ENCODE measurements at places on chromosomes 4 and X. TPM values are rescaled to one million over a fixed set of nuclear protein-coding genes. Genes with fewer than 3 reads are reported as not detected.

USP53 gene
- total RNA-seq = 13.8 TPM

DNA sequence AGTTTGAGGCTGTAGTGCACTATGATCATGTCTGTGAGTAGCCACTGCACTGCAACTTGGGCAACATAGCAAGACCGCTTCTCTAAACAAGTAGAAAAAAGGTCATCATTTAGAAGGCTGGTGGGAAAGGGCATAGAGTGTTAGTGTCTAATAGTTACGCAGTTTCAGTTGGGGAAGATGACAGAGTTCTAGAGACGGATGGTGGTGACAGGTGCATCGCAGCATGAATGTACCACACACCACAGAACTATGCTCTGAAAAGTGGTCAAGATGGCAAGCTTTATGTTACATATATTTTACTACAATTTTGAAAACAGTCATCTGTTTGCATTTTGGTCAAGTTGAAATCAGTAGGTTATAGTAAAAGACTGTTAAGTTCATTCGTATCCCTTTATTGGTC lies 23.7 kb upstream of the CLDN34 start:
- H3K36me3 ChIP-seq = no peaks in the 10 kb centered on the region
- no peak for DNase-seq
- no peak overlapping the region for H3K4me3 ChIP-seq
- H3K27ac ChIP-seq = no peak overlapping the region

PRDM5 gene
- 11.1 TPM for total RNA-seq

DOK7 gene
- 0.05 TPM for total RNA-seq

GRCh38 chrX:38807873-38808272 lies 6.6 kb downstream of the MID1IP1 start:
- peaks cover 29% of the 10 kb centered on the region for H3K4me1 ChIP-seq
- H3K27ac ChIP-seq = 0 out of 2 replicates have a peak overlapping the region, but pooled peaks have one; percentile 24
- no peak for DNase-seq
- no peaks in the 10 kb centered on the region for H3K27me3 ChIP-seq
- peaks cover 25% of the 10 kb centered on the region for H3K36me3 ChIP-seq

GRCh38 chr4:41687971-41688370 lies 60.6 kb downstream of the PHOX2B start:
- H3K4me1 ChIP-seq = no peaks in the 10 kb centered on the region
- H3K27ac ChIP-seq = no peak overlapping the region
- H3K27me3 ChIP-seq = no peaks in the 10 kb centered on the region
- no peak for DNase-seq

JCHAIN gene
- not detected for total RNA-seq

SPRY1 gene
- 0.06 TPM for total RNA-seq

STS gene
- total RNA-seq = 2.4 TPM

GRCh38 chr4:173909294-173909693 lies 374.2 kb downstream of the FBXO8 start:
- DNase-seq = no peak
- H3K27me3 ChIP-seq = no peaks in the 10 kb centered on the region
- no peaks in the 10 kb centered on the region for H3K4me1 ChIP-seq
- no peak overlapping the region for H3K27ac ChIP-seq
- H3K36me3 ChIP-seq = no peaks in the 10 kb centered on the region

DNA sequence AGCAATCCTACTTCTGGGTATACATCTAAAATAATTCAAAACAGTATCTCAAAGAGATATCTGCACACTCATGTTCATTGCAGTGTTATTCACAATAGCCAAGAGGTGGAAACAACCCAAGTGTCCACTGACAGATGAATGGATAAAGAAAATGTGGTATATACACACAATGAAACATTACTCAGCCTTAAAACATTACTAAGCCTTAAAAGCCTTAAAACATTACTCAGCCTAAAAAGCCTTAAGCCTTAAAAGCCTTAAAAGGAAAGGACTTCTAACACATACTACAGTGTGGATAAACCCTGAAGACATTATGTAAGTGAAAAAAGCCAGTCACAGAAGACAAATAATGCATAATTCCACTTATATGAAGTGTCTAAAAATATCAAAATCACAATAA lies 40.3 kb upstream of the TFDP3 start:
- no peaks in the 10 kb centered on the region for H3K36me3 ChIP-seq
- H3K27ac ChIP-seq = peak overlapping the region; percentile 41
- no peaks in the 10 kb centered on the region for H3K27me3 ChIP-seq
- no peak for DNase-seq
- H3K4me1 ChIP-seq = peaks cover 36% of the 10 kb centered on the region
- no peak overlapping the region for H3K4me3 ChIP-seq

TEX13D gene
- total RNA-seq = not detected

ALG13 gene
- 27.8 TPM for total RNA-seq

GRCh38 chrX:150569155-150569477 lies 695 bp downstream of the MTM1 start:
- H3K27ac ChIP-seq = peak overlapping the region; percentile 38
- peak overlapping the region; percentile 89 for H3K4me3 ChIP-seq

PABPC5 gene
- 0.61 TPM for total RNA-seq

GRCh38 chr4:106583567-106583966 lies 215.0 kb upstream of the GIMD1 start:
- H3K27ac ChIP-seq = peak overlapping the region; percentile 92
- no peaks in the 10 kb centered on the region for H3K27me3 ChIP-seq
- H3K36me3 ChIP-seq = no peaks in the 10 kb centered on the region
- no peak overlapping the region for H3K4me3 ChIP-seq
- DNase-seq = no peak

GAGE12J gene
- total RNA-seq = not detected

ETFDH gene
- 17.6 TPM for total RNA-seq

DNA sequence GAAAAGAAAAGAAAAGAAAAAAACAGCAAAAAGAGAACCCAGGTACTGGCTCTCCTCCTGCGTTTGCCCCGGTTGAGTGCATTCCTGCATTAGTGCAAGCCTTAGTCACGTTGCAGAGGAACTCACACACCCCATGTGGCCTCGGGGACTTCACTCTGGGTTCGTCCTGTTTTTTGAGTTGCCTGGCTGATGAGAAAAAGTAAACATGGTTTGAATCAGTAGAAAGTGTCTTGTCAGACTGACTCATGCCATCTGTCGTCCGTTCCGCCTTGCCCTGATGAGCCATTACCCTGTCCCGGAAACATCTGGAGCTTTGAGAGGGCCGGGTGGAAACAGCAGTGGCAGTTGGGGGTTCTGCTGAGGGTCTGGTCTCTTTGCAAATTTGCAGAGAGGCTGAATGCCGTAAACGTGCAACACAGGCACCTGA lies 16.3 kb downstream of the CD99 start:
- no peak overlapping the region for H3K4me3 ChIP-seq
- H3K4me1 ChIP-seq = peaks cover 42% of the 10 kb centered on the region
- peak overlapping the region; percentile 64 for H3K27ac ChIP-seq
- DNase-seq = peak; percentile 89
- H3K27me3 ChIP-seq = no peaks in the 10 kb centered on the region

TLR2 gene
- total RNA-seq = not detected

- H3K4me3 ChIP-seq = no peak overlapping the region
- no peaks in the 10 kb centered on the region for H3K36me3 ChIP-seq
- no peaks in the 10 kb centered on the region for H3K4me1 ChIP-seq
- no peaks in the 10 kb centered on the region for H3K27me3 ChIP-seq
- no peak for DNase-seq
Measured at GRCh38 chr4:17721496-17722355, 59.7 kb downstream of the FAM184B start.

BEX4 gene
- total RNA-seq = 0.74 TPM

FRAS1 gene
- total RNA-seq = 0.19 TPM

ITIH6 gene
- total RNA-seq = not detected

DNA sequence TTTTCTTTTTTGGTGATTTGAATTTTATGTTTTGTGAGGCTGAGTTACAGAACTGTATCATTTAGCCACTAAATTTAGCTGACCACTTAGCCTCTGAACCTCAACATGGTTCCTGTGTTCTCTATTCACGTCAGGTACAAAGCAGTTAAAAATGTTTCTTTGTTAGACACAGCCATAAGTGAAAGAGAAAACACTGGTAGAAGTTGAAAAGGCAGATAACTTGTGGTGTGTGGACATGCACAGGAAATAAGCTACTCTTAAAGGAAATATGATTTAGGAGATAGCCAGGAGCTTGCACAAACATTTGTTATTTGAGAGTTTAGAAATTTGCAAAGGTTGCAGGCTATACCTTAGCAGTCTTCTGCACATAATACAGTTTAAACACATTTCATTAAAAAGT lies 171.0 kb upstream of the RPS6KA3 start:
- DNase-seq = no peak
- H3K27me3 ChIP-seq = no peaks in the 10 kb centered on the region
- no peaks in the 10 kb centered on the region for H3K36me3 ChIP-seq
- H3K27ac ChIP-seq = no peak overlapping the region
- no peak overlapping the region for H3K4me3 ChIP-seq

STARD8 gene
- 2.4 TPM for total RNA-seq

DNA sequence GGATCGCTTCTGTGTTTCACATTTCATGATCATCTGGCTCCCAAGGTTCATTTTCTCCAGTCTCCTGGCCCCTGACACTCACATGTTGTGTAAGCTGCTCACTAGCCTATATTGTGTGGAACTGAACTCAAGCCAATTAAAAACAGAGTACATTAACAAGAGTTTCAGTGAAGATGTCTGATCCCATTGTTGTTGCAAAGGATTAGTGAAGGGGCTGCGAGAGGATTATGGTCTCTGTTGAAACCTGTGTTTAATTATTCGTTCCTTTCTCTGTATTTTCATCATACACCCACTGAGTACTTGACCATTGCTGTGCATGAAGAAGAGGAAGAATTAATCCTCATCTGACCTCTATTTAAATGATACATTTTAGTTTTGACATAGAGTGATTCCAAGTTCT lies 54.7 kb downstream of the AFF2 start:
- H3K27me3 ChIP-seq = no peaks in the 10 kb centered on the region
- DNase-seq = no peak
- no peaks in the 10 kb centered on the region for H3K36me3 ChIP-seq
- H3K27ac ChIP-seq = no peak overlapping the region
- H3K4me3 ChIP-seq = no peak overlapping the region

DNA sequence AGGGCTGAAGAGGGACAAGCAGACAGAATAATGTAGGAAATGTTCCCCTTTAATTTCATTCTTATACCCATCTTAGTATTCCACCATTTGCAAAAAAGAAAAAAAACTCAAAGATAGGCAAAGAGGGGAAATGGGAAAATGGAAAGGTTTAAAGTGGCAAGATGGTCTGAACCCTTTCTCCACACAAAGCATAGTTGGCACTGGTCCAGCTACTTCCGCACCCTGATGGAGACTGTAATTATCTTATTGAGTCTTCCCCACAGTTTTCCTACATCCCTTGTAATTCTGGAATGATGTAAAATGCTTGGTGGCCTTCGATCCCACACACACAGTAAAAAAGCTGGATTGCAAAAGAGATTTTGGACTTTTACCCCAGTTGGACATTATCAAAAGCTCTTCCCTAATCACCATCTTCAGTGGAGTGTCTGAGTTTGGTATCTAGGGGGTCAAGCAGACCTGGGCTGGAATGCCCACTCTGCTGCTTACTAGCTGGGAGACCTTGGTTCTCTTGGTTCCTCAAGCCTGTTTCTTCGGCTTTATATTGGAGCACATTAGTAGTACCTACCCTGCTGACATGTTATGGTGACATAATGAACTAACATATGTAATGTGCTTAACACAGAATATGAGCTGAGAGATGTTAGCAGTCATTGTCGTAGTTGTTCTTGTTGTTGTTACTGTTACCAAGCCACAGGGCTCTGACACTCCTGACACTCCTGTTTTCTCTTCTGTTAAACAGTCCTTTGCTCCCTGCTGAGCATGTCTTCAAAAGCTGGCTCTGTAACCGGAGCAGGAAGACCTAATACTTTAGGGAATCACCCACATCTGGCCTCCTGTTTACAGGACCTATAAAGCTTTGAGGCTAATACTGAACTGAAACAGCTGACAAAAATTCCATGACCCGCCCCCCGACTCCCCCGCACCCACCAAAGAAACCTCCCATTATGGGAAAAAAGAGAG lies 4.7 kb downstream of the SRPX2 start:
- H3K27ac ChIP-seq = peak overlapping the region; percentile 57
- H3K4me3 ChIP-seq = no peak overlapping the region
- no peaks in the 10 kb centered on the region for H3K27me3 ChIP-seq
- DNase-seq = no peak
- peaks cover 37% of the 10 kb centered on the region for H3K4me1 ChIP-seq

DNA sequence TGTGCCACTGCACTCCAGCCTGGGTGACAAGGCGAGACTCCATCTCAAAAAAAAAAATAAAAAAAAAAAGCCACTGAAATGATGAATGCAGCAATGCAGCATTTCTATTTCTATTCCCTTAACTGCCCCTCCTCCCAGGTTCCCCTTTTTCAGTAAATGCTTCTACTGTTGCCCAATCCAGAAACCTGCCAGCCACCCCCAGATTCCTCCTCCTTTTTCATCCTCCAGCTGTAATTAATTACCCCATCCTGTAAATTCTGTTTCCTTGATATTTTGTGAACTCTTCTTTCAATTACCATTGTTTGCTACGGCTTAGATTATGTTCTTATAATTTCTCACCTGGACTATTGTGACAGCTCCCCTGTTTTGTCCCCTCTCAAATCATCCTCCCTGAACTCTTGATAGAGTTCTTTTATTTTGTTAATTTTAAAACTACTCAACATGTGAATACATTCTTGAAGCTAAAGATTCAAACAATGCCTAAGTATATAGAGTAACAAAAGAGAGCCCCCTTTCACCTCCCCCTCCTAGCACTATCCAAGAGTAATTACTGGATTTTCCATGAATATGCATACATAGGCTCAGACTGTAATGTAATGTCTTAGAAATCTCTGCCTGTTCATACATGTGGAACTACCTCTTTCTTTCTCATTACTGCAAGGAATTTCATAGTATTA lies 140.6 kb upstream of the GPC4 start:
- H3K27ac ChIP-seq = no peak overlapping the region
- H3K36me3 ChIP-seq = no peaks in the 10 kb centered on the region
- H3K27me3 ChIP-seq = no peaks in the 10 kb centered on the region
- peaks cover 5% of the 10 kb centered on the region for H3K4me1 ChIP-seq
- no peak overlapping the region for H3K4me3 ChIP-seq

MED12 gene
- total RNA-seq = not detected

EMD gene
- 42.3 TPM for total RNA-seq

- no peaks in the 10 kb centered on the region for H3K36me3 ChIP-seq
- H3K4me1 ChIP-seq = no peaks in the 10 kb centered on the region
- H3K27ac ChIP-seq = no peak overlapping the region
- H3K27me3 ChIP-seq = no peaks in the 10 kb centered on the region
Measured at GRCh38 chr4:148955564-148956297, 513.5 kb upstream of the NR3C2 start.

HS6ST2 gene
- total RNA-seq = not detected

GRCh38 chrX:29617276-29617675 lies 598.1 kb upstream of the MAGEB2 start:
- no peak overlapping the region for H3K27ac ChIP-seq
- H3K36me3 ChIP-seq = no peaks in the 10 kb centered on the region

GRCh38 chr4:8617486-8618040 lies 25.0 kb downstream of the CPZ start:
- DNase-seq = no peak
- no peaks in the 10 kb centered on the region for H3K27me3 ChIP-seq
- H3K27ac ChIP-seq = no peak overlapping the region
- H3K36me3 ChIP-seq = peaks cover 73% of the 10 kb centered on the region
- H3K4me1 ChIP-seq = no peaks in the 10 kb centered on the region

- no peaks in the 10 kb centered on the region for H3K4me1 ChIP-seq
- no peak overlapping the region for H3K27ac ChIP-seq
- no peaks in the 10 kb centered on the region for H3K36me3 ChIP-seq
- no peaks in the 10 kb centered on the region for H3K27me3 ChIP-seq
Measured at GRCh38 chrX:42085836-42086235, 162.5 kb upstream of the CASK start.

FGFR3 gene
- 13.8 TPM for total RNA-seq
